Head of caudate nucleus (tissue), 42 donors: ENCODE measurements at places on chromosomes 4 and X.

DNA sequence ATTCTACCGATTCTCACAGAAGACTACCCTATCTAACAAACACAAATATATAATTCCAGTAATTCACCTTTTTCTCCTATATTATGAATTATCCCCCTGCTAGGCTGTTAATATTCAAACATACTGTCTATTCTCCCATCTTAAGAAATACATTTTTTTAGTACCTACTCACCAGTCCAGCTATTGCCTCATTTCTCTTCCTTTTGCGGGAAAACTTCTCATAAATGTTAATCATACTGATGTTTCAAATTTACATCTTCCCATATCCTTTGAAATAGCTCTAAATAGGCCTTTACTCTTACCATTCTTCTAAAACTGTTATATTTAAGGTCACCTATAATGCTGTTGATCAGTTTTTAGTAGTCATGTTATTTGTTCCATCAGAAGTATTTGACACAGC lies 759.1 kb upstream of the SLIT2 start:
- DNase-seq: no peak

DNA sequence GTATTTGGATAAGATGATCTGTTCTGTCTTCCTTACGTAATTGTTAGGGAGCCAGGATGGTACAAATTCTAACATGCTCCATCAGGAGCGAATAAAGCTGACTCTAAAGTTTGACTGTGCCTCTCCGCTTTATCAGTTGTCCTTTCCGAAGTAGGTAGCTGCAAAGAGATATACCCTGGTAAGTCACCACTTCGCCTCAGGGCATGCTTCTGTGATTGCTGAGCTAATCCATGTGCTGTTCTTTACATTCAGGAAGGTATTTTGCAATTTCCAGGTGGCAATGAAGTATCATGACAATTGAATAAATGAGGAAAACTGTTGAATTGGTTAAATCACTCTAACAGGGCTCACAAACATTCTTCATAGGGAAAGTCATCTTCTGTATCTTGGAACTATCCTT lies 38.9 kb downstream of the KIT start:
- no peak for DNase-seq

- DNase-seq: no peak
These were observed 161.4 kb downstream of the RAB28 start for GRCh38 chr4:13322681-13323101.

DNA sequence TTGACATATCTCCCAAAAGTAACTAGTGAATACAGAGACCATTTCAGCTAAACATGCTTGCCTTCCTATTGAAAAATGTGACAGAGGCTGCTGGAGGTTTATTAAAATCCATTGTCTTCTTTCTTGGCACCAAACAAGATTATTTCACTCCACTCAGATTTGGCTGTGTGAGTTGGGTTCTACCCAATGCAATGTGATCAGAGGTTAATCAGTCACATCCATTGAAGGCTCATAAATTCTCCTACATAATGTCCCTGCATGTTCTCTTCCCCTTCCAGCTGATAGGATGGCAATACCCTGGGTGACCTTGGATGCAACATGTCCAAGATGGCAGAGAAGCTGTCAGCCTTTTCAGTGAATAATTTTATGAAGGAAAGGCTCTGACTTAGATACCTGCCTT lies 54.5 kb downstream of the TKTL2 start:
- DNase-seq: no peak

GRCh38 chr4:153448003-153448731 lies 18.0 kb upstream of the TMEM131L start:
- DNase-seq: no peak

- no peak for DNase-seq
These were observed 5.2 kb downstream of the PNMA5 start for GRCh38 chrX:152988536-152989291.

- no peak for DNase-seq
These were observed 146.6 kb upstream of the TBL1X start for GRCh38 chrX:9318213-9318612.

- DNase-seq: no peak
These were observed 116.8 kb upstream of the AGA start for GRCh38 chr4:177558995-177559394.

DNA sequence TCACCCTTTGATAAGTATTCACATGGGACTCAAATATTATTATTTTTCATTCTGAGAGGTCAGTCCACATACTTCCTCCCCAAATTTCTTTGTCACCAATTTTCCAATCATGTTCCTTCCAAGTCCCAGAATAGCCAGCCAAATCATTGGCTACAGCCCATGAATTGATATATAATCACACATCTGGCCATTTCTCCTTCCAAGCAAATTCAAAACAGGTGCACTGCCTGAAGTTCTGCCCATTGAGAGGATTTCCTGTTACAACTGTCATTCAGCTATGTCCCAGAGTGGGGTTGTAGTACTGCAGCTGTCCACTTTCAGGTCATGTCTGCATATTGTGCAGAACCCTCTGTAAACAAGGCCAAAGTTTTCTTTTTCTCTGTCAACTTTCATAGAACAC lies 347.8 kb downstream of the GRID2 start:
- DNase-seq: no peak

- no peak for DNase-seq
These were observed 88.2 kb downstream of the ADGRA3 start for GRCh38 chr4:22427675-22428074.

DNA sequence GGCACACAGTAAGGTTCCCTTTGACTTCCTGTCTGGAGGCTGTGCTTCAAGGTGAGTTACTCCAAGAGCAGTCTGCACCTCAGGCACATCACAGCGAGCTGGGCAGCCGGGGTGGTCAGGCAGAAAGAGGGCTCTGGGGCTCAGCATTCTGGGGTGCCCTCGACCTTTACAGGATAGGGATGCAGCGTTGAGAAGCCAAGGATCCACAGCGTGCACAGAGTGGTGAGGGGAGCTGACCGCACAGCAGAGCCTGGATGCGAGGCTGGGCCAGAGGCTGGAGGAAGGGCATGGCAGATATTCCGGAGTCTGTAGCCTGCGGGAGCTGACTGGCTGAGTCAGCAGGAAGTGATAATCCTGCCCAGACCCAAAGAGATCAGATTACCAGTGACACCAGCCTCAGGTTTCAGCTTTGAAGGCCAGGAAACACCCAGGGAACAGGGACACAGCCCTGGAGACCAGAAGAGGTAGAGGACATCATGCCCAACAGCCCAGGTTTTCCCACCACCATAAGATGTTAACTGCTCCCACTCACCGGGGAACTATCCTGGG lies 38.4 kb upstream of the PDLIM3 start:
- no peak for DNase-seq

GRCh38 chr4:107348188-107349050 lies 312.3 kb upstream of the DKK2 start:
- no peak for DNase-seq

DNA sequence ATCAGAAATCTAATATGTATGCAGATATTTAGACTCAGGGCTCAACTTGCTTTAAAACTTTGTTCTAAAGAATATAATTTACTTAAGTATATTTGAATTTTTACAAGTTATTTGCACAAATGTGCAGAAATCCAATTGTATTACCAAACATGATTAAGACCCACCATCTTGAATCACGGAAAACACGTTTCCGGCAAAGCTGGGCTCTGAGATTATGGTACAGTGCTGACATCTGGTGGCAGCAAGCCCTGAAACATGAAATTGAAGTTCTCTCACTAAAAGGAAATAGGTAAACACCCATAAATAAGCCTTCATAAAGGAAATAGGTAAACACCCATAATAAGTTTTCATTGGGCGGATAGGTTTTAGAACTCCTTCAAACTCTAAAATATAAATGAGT lies 98.3 kb upstream of the MAOA start:
- peak; percentile 65 for DNase-seq

DNA sequence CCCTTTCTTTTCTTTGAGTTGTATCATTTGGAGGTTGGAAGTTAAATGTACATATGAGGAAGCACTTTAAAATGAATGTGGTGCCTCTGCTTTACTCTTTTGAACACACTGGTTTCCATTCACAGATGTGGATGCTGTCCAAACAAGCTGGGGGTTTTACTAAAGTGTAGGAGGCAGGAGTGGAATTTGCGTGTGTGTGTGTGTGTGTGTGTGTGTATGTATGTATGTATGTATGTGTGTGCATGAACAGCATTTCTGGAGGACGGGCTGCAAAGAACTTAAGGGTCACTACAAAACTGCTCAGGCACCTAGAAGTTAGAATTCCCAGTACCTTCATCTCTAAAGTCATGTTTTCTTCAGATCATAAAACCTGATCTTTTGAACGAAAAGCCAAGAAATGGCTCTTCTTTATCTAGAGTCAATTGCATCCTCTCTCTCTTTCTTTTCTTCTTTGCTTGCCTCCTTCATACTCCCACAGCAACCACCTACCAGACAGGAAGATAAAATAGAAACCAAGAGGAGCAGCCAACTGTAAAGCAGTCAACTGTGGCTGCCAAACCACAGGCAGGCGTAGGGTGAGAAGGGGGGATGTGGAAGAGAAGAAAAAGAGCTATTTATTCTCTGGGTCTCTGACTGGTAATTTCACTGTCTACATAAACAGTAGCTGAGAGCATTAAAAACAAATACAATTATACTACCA lies 177.0 kb upstream of the RASGEF1B start:
- DNase-seq: no peak

DNA sequence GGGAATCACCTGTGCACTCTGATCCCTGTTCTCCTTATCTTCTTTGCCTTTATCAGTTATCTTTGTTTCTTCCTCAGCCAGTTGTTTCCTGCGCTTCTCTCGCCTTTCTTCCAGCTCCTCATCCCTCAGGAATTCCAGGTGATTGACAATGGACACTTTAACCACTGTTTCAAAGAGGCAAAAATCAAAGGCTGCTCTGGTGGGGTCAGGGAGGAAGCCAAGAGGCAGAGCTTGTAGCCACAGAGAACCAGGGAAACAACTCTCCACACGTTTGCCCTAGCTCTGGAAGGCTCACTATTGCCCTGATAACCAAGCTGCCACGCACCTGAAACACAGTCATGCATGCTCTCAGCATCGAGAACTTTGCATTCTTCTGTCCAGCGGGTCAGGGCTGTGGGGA lies 124.5 kb upstream of the HSD17B10 start:
- DNase-seq: no peak

DNA sequence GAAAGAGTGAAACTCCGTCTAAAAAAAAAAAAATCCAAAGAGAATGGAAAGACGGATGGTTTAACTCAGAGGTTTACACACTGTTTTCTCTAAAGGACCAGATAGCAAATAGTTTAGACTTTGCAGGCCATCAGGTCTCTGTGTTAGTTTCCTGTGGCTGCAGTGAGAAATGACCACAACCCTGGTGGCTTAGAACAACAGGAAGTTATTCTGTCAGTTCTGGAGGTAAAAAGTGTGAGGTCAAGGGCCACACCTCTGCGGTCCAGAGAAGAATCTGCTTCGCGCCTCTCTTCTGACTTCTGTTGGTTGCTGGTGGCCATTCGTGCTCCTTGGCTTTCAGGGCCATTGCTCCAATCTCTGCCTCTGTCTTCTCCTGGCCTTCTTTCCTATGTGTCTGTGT lies 76.9 kb downstream of the TENM3 start:
- DNase-seq: no peak

DNA sequence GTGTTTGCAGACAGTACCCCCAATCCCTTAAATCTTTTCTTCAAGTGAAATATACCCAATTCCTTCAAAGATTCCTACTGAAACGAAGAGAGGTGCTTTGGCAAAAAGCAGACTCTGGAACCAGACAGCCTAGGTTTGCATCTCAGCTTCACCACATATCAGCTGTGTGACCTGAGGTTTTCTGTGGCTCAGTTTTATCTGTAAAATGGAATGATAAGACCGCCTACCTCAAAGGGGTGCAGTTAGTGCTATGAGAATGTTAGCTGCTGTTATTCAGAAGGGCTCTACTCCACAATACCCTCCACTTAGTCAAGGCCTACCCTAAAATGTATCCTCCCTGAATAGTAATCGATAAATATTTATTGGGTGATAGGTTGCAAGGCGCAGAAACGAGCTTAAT lies 664 bp downstream of the PIR start:
- DNase-seq: no peak

DNA sequence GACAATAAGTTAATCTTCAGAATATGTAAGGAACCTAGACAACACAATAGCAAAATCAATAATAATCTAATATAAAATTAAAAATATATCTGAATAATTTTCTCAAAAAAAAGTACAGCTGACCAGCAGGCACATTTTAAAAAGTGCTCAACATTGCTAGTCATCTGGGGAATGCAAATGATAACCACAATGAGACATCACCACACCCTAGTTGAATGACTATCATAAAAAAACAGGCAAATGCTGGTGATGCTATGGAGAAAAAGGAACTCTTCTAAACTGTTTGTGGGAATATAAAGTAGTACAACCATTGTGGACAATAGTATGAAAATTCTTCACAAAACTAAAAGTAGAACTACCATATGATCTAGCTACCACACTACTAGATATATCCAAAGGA lies 956.9 kb upstream of the NDST4 start:
- no peak for DNase-seq

GRCh38 chr4:89837993-89838390 lies 1.0 kb upstream of the SNCA start:
- DNase-seq: no peak

- DNase-seq: no peak
These were observed 119.7 kb downstream of the MGST2 start for GRCh38 chr4:139785356-139785755.

- DNase-seq: no peak
These were observed 83.3 kb upstream of the HTR2C start for GRCh38 chrX:114500622-114501021.

- DNase-seq: no peak
These were observed 6.3 kb downstream of the RAP1GDS1 start for GRCh38 chr4:98267498-98267897.

DNA sequence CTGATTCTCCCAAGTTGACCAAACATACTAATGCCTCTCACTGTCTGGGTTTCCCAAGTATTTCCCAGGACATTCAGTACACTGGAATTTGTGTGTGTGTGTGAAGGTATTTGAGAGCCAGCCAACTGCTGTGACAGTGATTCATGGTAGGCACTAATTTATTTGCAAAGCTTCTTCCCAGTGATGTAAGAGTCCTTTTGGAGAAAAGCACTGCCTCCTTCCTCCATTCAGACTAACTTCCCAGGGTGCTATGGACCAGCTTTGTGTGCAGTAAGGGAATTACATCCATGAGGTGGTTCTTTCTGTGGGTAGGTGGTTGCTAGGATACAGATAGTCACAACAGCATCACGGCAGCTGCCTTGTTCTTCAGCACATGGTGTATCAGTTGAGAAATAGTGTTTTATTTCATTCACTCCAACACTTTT lies 8.7 kb downstream of the EGF start:
- DNase-seq: no peak

- DNase-seq: no peak
These were observed 74.1 kb downstream of the TSPAN5 start for GRCh38 chr4:98584265-98584664.

- DNase-seq: no peak
These were observed 11.8 kb downstream of the NUDT11 start for GRCh38 chrX:51484616-51485015.

- DNase-seq: no peak
These were observed 319.1 kb downstream of the GPAT3 start for GRCh38 chr4:83855044-83855443.

GRCh38 chrX:67555578-67556203 lies 11.9 kb downstream of the AR start:
- peak; percentile 24 for DNase-seq

DNA sequence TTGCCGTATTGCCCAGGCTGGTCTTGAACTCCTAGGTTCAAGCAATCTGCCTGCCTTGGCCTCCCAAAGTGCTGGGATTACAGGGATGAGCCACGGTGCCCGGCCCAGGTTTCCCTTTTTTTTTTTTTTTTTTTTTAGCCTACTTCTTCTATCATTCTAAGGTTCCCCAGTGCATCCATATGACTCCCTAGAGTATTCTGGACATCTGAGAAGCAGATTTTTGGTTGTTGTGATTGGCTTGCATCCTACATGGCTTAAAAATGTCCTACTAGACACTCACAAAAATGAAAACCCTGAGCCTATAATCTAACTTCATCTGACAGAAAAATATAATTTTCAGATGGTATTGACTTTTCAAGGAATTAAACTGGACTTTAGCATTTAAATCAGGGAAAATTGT lies 41.7 kb downstream of the SMIM14 start:
- DNase-seq: no peak
